Right forelimb (tissue), 1 donor: ENCODE measurements at places on chromosomes 5 and 9.

- DNase-seq: no peak
These were observed 184.3 kb downstream of the TSSK1B start for GRCh38 chr5:113250341-113250953.

DNA sequence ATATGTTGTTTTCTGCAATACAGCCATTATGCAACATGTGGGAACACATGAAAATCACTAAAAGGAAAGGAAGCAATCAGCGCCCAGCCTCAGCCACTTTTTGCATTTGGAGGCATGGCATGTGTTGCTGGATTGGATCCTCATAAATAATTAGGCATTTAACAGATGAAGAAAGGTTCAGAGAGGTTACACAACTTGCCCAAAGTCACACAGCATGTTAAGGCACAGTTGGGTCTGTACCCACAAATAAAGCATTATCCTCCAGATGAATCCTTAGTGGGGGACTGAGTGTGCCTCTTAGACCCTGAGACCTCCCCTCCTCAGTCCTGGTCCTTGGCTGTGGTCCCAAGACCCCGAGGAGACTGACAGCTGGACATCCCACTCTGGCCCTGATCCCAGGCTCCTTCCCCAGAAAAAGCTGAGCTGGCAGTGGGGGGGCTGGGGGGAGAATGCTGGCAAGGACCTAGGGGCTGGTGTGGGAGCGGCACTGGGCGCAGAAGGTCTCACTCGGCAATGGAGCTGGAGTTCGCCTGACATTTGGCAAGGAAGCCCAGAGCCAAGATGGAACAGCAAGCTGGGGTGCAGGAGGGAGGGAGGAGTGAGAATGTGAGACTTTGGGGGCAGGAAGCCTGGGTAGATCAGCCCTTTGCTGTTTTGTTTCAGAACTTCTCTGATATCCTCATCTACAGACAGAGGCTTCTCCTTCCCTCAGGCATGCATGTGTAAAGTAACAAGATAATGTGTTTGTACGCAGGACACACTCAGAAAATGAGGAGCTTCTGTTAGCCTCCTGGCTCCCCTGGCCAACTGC, 6.9 kb upstream of the AKNA start:
- no peak for DNase-seq

DNA sequence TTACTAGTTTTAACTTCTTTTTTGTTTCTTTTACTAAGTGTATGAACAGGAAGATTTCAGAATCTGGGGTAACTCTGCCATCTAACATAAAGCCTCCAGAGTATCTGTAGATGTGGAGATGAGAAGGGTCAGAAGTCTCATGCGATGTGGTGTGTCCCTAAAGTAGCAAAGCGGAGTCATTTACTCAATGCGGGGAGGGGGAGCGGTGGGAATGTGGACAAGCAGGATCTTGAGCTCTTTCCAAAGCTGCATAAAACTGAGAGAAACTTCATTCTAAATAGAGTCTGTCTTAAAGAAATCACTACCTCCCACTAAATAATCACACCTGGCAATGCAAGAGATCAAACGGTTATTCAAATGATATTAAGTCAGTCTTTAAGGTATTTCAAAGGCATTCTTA, 92.4 kb downstream of the MED27 start:
- DNase-seq: no peak

- DNase-seq: no peak
These were observed 425.3 kb downstream of the CSNK1G3 start for GRCh38 chr5:123937230-123937629.

DNA sequence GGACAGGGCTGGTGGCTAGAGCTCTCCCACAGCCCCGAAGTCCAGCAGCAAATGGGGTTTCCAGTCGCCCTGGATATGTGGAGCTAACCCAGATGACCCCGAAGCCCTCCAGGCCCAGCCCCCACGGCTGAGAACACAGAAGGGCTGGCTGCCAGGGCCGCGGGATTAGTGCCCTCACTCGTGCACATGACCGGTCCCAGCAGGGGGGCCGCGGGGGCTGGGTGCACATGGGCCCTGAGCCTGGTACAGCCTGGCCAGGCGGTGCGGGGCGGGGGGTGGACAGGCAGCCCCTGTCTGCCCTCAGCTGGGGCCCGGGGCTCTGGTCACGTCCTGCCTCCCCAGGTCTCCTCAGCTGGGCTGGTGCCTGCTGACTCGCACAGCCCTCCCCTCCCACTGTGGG, 5.9 kb downstream of the SSNA1 start:
- no peak for DNase-seq

DNA sequence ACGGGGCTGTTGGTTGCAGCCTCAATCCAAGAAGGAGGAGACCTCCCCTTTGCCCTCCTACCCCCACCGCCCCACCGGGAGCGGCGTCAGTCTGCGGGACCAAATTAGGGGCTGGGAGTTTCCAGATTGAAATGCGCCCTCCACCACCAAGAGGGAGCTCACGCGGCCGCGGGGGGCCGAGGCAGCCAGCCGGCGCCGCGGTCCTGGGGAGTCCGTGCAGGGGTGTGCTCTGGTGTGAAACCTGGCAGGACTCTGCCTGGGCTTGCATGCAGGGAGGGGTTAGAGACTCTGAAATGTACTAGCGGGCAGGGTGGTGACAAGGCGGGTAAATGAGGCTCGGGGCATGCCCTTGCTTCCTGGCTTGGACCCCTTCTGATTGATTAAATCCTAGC, 989 bp upstream of the FBN2 start:
- no peak for DNase-seq

GRCh38 chr5:145562931-145563330, 272.2 kb downstream of the PRELID2 start:
- DNase-seq: no peak

DNA sequence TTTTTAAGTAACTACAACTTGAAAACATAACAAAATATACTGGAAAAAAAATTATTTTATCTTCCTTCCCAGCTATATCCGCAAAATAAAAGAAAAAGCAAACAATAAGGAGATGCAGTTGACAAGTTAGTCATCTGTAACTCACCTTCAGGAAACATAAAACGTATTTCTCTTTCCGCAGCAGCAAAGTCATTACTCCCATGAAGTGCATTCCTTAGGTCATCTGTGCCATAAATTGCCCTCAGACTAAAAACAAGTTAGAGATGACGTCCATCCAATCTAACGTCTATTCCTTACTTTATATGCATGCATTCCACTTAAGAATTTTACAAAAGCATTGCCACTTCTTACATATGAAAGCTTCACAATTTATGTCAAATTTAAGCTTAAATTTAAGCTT, 10.9 kb downstream of the NME5 start:
- DNase-seq: no peak

GRCh38 chr9:89477811-89478630, 19.9 kb downstream of the SEMA4D start:
- no peak for DNase-seq

- DNase-seq: no peak
These were observed 10.9 kb upstream of the JMY start for GRCh38 chr5:79225026-79225425.

DNA sequence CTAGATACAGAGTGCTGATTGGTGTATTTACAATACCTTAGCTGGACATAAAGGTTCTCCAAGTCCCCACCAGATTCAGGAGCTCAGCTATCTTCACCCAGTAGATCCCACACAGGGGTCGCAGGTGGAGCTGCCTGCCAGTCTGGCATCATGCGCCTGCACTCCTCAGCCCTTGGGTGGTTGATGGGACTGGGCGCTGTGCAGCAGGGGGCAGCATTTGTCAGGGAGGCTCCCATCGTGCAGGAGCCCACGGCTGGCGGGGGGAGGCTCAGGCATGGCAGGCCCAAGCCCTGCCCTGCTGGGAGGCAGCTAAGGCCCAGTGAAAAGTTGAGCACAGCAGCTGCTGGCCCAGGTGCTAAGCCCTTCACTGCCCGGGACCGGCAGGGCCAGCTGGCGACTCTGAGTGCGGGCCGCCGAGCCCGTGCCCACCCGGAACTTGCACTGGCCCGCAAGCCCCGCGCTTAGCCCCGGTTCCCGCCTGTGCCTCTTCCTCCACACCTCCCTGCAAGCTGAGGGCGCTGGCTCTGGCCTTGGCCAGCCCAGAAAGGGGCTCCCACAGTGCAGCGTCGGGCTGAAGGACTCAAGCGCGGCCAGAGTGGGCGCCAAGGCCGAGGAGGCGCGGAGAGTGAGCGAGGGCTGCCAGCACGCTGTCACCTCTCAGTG, 314.1 kb upstream of the ATP10B start:
- no peak for DNase-seq
